Stimulated activated CD8-positive, alpha-beta memory T cell treated with anti-CD3 and anti-CD28 coated beads, Interleukin-4, amount 100 ng/mL, for 48 hours (primary cell): ENCODE measurements at places on chromosomes 13 and 19.
A peak's percentile ranks its signal among the peaks of the same experiment; 100 is the strongest.

DNA sequence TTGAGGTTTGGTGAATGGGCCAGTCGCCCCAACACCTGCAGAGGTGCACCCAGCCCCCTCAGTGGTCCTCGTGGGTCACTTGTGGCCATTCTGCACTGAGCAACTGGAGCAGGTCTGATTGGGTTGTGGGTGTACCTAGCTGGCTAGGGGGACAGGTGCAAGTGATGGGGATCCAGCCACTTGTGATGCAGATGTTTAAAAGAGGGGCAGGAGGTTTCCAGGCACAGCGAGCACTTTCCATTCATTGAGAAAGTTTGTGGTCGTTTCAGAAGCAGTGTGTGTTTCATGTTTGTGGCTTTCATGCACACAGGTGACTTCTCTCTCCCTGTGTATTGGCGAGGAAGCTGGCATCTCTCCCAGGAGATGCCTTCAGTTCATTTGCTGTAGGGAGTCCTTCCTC, 34.7 kb downstream of the TSSK6 start:
- no peak for DNase-seq

- no peak for DNase-seq
Observed at GRCh38 chr13:41490371-41491015, 33.1 kb downstream of the RGCC start.

- no peak for DNase-seq
Observed at GRCh38 chr19:2715470-2716274, 5.5 kb downstream of the DIRAS1 start.

GRCh38 chr13:106859533-106859904, 291.6 kb upstream of the ARGLU1 start:
- no peak for DNase-seq

DNA sequence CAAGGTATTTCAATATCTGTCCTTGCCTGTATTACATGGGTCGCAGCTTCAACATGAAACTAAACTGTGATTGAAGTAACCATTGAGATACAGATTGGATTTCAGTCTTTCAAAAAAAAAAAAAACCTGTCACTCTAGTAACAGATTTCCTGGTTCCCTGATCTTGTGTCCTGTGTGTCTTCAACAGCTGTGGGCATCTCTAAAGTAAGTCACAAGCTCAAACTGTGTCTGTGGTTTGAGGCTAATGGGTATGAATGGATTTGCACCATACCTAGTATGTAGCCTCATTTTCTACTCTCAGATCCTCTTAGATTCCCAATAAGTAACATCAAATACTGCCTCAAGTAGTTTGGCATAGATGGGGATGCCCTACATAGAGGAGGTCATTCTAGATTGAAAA, 300.1 kb downstream of the COG6 start:
- no peak for DNase-seq

GRCh38 chr19:53357821-53358581, 7.5 kb upstream of the ZNF525 start:
- no peak for DNase-seq

GRCh38 chr19:49875857-49876421, 1.2 kb downstream of the AKT1S1 start:
- peak; percentile 77 for DNase-seq

GRCh38 chr13:30340331-30341250, 33.2 kb upstream of the KATNAL1 start:
- DNase-seq, result no peak

GRCh38 chr19:2359992-2360685, at the start of gene TMPRSS9:
Gene TMPRSS9, plus strand, starts transcription at chr19:2360265. Its CDS starts 29,521 bp downstream, at chr19:2389786.
- no peak for DNase-seq

DNA sequence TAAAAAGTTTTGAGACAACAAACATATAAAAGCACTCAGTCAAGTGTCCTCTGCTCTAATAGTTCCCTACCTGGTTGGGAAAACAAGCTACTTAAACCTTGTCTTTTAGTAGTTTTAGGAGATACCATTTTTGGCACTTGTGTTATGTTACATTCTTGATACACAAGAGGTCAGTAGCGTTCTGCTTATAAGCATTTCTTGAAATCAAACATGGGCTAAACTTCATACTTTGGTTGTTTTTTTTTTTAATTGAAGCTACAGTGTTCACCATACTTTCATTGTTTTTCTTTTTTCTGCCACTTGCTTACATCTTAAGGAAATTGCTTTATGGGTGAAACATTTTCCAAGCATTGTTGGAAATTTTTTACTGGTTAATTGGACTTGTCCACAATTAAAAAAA, 12.9 kb downstream of the NHLRC3 start:
- no peak for DNase-seq

GRCh38 chr19:53597023-53597422, 34.8 kb upstream of the DPRX start:
- no peak for DNase-seq

GRCh38 chr19:41296433-41296871, 13.5 kb upstream of the CCDC97 start:
- no peak for DNase-seq

- DNase-seq, result no peak
Observed at GRCh38 chr13:99312493-99312883, 5.3 kb upstream of the GPR183 start.

GRCh38 chr19:51687791-51688670, 5.1 kb upstream of the SPACA6 start:
- no peak for DNase-seq

- DNase-seq, result no peak
Observed at GRCh38 chr13:27549406-27549981, 70.8 kb downstream of the LNX2 start.

- no peak for DNase-seq
Observed at GRCh38 chr13:93640452-93640851, 413.8 kb downstream of the GPC6 start.

GRCh38 chr19:31214086-31214485, 135.2 kb downstream of the TSHZ3 start:
- DNase-seq, result peak; percentile 87

GRCh38 chr13:33665626-33666175, 152.2 kb upstream of the RFC3 start:
- DNase-seq, result no peak

DNA sequence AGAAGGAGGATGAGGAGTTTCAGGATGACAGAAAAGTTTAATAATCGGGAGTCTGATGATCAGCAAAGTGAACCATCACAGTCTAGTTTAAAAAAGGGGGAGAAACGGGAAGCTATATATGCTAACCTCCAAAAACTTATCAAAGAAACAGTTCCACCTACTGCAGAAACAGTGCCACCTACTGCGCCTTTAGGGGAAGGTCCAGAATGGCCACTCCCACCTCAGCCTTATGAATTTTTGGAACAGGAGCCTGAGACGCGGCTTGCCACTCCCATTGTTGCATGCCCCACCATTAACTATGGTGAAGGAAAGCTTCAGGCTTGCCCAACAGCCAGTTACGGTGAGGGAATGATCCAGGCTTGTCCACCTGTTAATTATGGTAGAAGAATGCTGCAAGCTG, 929.0 kb downstream of the SLITRK6 start:
- DNase-seq, result no peak

DNA sequence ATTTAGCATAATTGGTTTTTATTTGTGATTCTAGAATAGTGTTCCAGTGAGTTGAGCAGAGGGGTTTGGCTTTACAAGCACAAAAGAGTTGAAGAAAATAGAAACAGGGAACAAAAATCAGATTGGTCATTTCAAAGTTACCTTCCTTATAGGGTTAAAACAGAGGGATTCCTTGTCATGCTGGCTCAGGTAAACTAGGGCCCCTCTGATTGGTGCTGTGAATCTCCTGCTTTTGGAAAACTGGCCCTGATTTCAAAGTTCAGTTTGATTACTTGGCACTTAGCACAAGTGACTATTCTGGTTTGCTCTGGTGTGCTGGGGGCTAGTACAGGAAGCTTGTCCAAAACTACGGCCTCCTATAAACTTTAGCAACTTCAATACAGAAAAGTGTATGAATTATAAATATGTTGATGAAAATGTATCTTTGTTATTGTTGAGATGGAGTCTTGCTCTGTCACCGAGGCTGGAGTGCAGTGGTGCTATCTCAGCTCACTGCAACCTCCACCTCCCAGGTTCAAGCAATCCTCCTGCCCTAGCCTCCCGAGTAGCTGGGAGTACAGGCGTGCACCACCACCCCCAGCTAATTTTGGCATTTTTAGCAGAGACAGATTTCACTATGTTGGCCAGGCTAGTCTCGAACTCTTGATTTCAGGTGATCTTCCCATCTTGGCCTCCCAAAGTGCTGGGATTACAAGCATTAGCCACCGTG, 1.9 kb upstream of the MRPS31 start:
- no peak for DNase-seq

DNA sequence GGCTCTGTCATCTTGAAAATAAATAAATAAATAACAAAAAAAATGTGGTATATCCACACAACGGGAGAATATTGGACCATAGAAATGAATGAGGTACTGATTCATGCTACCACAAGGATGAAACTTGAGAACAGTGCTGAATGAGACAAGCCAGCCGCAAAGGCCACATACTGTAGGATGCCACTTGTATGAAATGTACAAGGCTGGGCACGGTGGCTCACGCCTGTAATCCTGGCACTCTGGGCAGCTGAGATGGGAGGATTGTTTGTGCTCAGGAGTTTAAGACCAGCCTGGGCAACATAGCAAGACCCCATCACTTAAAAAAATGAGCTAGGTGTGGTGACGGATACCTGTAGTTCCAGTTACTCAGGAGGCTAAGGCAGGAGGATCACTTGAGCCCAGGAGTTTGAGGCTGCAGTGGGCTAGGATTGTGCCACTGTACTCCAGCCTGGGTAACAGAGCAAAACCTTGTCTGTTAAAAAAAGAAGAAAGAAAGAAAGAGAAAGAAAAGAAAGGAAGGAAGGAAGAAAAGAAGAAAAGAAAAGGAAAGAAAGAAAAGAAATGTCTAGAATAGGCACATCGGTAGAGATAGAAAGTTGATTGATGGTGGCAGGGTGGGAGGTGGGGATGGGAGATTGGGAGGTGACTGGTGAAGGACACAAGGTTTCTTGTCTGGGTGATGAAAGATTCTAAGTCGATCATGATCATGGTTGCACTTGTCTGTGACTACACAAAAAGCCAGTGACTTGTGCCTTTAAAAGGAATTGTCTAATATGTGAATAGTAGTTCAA, 20.3 kb downstream of the HPN start:
- DNase-seq, result no peak

GRCh38 chr19:41325947-41326706, 16.2 kb downstream of the CCDC97 start:
- DNase-seq, result peak; percentile 54

DNA sequence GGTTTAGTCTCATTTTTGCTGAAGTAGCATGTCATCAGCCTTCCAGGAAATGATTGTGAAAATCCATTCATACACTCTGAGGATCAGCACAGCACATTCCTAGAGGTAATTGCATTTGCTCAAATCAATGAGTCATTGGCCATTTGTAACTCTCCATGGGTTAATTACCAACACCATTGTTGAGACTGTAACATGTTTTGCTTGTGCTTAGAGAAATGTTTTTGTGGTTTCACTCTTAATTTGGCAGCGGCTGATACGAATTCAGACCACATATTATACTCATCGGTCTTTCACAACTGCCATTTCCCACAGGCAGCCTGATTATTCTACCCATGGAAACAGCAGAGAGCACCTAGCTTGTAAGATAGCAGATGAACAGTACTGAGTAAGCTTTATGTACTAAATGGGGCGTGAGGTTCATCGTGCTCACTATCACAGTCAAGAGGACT, 110.3 kb downstream of the NHLRC3 start:
- DNase-seq, result peak; percentile 31

- peak; percentile 26 for DNase-seq
Observed at GRCh38 chr13:80341756-80342370, 937 bp upstream of the SPRY2 start.

GRCh38 chr19:28939236-28939635, 273.7 kb downstream of the UQCRFS1 start:
- DNase-seq, result no peak

- no peak for DNase-seq
Observed at GRCh38 chr13:99548448-99548847, 47.2 kb downstream of the TM9SF2 start.

- DNase-seq, result no peak
Observed at GRCh38 chr19:54252243-54252642, 4.8 kb downstream of the LILRB5 start.

DNA sequence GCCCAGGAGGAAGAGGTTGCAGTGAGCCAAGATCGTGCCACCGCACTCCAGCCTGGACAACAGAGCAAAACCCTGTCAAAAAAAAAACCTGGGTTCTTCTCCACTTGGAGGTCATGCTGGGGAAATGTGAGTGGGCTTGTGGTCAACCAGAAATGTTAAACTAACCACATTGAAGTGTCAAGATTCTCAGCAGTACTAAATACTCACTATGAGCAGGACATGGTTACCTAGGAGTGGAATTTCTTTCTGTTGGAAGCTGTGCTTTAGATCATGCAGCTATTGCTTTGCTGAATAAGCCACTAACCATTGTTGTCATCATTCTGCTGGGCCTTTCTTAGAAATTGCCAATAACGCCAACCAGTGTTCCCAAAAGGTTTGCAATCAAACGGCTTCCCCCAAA, 253.3 kb upstream of the TSHZ3 start:
- no peak for DNase-seq

DNA sequence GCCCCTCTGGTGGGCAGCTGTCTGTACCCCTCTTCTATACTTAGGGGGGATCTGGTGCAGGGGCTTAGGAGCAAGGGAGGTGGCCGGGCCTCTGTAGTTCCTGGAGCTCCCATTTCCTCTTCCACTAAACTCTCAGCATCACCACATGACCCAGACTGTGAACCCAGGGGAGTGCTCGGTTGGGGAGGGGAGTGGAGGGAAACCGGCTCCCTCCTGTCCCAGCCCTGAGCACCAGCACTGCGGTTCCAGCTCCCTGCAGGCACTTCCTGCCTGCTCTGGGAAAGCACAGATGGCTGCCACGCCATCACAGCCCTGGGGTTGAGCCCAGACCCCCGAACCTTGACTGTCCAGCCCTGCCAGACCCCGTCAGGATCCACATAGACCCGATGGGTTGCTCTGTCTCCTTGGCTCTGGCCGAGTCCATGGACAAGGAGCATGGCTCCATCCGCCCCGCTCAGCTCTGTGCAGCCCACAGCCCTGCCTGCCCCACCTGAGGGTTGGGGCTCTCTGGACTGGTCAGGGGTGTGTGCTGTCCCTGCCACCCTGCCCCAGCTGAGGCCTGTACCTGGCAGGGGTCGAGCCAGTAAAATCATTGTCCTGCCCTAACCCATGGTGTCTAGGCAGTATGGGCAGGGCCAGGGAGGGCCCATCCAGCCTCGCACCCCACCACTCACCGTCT, 36.0 kb upstream of the SLC7A10 start:
- no peak for DNase-seq

DNA sequence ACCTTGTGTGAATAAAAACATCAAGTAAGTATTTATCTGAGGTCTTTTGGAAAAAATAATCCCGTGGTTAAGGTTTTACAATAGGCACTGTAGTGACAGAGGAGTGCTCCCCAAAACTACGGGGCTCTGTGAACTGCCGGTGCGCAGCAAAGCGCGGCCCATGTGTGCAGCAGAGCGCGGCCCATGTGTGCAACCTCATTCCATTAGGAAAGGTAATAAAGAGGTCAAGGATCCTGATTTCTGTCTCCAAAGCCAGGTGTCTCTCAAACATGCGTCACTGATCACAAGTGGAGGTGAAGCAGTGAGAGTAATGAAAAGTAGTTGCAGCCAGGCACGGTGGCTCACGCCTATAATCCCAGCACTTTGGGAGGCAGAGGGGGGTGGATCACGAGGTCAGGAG, 58.7 kb downstream of the MRPL57 start:
- DNase-seq, result no peak
